Breast epithelium (tissue), 4 donors: ENCODE measurements at places on chromosomes 4 and X. TPM values are rescaled to one million over a fixed set of nuclear protein-coding genes. Genes with fewer than 3 reads are reported as not detected.

The TEC gene
- 5.4 TPM for total RNA-seq

The SHROOM3 gene
- 0.32 TPM for total RNA-seq

The RS1 gene
- total RNA-seq = not detected

The FOXR2 gene
- total RNA-seq = not detected

The ENAM gene
- total RNA-seq = 0.32 TPM

The TEX13D gene
- total RNA-seq = not detected
